ENCODE measurements at places on chromosomes 1 and 21.
A peak's percentile ranks its signal among the peaks of the same experiment; 100 is the strongest.

- no peak for DNase-seq
Measured at GRCh38 chr1:27176323-27176722, 21.4 kb upstream of the SLC9A1 start.

GRCh38 chr1:28291711-28292110 lies 32.4 kb downstream of the SESN2 start:
- DNase-seq: no peak

DNA sequence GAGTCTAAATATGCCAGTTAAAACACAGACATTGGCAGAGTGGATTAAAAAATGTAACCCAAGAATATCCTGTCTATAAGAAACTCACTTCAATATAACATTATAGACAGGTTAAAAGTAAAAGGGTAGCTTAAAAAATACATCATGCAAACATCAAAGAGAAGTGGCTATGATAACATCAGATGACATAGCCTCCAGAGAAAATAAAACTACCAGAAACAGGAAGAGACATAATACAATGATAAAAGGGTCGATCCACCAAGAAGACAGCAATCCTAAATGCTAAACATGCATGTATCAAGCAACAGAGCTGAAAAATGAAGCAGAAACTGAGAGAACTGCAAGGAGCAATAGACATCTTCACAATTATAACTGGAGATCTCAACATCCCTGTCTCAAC lies 190.2 kb upstream of the NR5A2 start:
- DNase-seq: no peak

DNA sequence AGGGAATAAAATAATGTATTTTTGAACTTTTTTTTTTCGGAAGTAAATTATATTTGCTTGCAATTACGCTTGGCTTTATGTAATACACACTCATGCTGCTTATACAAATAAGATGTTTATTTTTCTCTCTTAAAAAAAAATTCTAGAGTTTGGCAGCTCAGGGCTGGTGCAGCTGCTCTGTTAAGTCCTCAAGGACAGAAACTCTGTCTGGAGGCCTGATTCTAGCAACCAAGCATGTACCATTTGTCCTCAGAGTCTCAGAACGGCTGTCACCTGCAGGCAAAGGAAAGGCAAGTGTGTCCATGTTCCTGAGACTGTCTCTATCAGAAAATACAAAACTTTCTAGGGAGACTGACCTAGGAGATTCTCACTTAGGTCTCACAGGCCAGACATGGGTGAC lies 23.2 kb upstream of the CLDN17 start:
- DNase-seq: no peak

DNA sequence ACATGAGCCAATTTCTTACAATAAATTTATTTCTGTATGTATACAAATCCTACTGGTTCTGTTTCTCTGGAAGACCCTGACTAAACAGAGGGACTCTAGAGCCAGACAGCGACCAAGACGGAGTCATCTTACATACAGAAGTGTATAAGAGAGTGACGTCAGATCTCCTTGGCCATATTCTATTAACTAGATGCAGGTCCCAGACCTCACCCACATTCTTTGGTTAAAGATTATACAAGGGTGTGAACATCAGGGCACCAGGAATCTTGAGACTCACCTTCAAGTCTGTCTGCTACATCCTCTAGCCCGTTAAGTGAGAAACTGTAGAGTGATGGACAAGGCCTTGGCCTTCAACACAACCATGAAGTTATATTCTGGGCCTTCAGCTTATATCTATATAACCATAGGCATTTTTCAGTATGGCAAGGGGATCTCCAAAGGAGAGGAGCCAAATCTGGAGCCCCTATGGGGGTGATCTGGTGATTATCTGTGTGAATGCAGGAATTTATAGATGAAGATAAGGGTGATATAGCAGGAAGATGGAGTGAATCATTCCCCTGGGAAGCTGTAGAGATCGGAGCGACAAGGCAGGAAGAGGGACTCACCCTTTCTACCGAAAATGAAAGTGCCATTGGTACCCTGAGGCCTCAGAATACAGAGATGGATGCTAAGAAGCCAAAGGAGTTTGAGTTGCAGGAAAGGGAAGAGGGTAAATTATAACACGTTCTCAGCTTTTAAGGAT lies 83.9 kb downstream of the ADAMTS1 start:
- DNase-seq: no peak

DNA sequence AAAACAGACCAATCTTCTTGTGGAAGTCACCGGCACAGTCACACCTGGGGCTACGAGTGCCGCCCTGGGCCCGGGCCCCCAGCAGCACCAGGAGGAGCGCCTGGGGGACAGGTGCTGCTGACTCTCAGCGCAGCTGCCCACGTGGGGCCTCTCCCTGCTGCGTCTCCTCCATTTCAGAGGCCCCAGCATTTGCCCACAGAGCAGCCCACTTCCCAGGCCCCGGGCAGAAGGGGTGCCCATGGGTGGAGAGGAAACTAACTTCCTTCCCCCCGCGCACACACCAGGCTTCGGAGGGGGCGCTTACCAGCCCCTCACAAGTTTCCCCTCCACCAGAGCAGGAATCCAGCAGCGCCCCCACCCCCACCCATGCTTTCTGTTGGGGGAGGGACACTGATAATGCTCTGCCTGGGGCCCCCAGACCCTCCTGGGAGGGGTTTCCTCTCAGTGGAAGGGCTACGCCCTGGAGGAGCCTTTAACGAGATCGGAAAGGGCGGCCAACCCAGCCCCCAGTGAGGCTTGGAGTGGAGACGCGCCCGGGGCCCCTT lies 440 bp downstream of the TNFRSF25 start:
- no peak for DNase-seq

GRCh38 chr1:224292419-224292818 lies 37.6 kb downstream of the NVL start:
- no peak for DNase-seq

GRCh38 chr21:35697321-35697808 lies 363.0 kb downstream of the SETD4 start:
- no peak for DNase-seq

DNA sequence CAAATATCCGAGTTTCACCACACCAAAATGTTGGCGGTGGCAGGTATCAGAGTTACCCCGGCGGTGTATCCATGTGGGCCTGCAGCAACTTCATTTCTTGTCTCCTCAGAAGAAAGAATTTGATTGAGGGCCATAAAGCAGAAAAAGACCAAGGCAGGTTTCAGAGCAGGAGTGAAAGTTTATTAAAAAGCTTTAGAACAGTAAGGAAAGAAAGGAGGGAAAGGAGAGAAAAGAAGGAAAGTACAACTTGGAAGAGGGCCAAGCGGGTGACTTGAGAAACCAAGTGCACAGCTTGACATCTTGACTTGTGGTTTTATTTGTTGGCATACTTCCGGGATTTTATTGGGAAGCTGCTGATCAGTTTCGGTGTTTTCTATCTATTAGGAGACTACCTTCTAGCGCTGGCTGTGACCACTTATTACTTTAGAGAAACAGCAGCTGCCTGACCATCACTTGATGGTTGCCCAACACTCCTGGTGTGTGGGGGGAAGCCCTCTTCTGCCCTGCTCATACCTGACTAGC lies 75.5 kb upstream of the RAB3GAP2 start:
- no peak for DNase-seq

DNA sequence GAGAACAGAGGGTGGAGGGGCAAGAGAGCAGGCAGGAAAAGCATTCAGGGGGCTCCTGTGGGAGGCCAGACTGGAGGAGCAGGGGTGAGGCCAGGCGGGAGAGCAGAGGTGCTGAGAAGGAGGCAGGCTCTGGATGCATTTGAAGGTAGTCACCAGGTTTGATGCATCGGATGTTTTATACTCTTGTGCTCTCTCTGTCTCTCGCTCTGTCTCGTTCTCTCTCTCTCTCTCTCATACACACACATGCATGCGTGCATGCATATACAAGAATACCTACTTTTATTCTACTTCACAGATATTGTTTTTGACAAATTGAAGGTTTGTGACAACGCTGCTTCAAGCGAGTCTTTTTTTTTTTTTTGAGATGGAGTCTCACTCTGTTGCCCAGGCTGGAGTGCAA lies 15.0 kb upstream of the ITPKB start:
- DNase-seq: no peak

DNA sequence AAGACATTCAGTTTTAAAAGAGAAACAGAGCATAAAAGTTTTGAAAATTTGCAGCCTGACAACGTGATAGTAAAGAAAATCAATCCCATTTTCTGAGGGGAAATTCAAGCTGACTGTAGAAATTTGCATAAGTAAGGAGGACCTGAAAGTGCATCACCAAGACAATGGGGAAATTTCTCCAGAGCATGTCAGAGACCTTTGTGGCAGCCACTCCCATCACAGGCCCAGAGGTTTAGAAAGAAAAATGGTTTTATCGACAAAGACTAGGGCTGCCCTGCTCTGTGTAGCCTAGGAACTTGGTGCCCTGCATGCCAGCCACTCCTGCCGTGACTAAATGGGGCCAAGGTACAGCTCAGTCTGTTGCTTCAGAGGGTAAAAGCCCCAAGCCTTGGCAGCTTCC lies 1640.2 kb upstream of the PRMT6 start:
- no peak for DNase-seq

GRCh38 chr1:43171312-43171875 lies 696 bp downstream of the EBNA1BP2 start:
- no peak for DNase-seq

DNA sequence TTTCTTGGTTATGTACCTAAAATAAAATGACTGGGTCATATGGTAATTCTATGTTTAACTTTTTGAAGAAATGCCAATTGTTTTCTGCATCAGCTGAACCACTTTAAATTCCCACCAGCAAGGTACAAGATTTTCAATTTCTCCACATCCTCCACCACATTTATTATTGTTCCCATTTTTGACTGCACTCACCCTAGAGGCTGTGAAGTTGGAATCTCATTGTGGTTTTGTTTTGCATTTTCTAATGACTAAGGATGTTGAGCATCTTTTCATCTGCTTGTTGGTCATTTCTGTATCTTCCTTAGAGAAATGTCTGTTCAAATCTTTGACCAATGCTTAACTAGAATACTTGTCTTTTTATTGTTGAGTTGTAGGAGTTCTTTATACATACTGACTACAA lies 72.5 kb downstream of the ASTN1 start:
- no peak for DNase-seq

DNA sequence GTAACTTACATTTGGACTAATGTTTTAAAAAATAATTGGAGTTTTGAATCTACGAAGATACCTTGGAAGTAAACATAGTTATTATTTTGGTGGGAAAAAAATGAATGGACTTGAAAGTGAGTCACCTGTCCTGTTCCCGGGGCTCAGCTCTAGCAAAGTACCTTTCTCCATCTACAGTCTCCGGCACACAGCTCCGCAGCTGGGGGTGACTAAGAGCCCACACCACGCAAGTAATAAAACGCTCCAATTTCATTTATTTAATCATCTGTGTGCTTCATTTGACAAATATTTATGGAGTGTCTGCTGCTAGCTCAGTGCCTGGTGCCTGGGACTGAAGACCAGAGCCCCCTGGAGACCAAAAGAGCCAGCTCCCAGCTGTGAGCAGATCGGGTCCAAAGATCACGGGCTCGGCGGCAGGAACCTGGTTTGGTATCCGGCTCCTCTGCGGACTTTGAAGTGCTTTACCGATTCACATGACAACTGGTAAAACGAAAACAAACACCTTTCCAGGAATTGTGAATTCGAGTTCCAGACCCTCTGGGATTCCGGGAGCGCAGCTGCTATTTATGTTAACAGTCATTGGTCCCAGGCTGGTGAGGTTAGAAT lies 1.7 kb upstream of the RIPK4 start:
- DNase-seq: peak; percentile 80

DNA sequence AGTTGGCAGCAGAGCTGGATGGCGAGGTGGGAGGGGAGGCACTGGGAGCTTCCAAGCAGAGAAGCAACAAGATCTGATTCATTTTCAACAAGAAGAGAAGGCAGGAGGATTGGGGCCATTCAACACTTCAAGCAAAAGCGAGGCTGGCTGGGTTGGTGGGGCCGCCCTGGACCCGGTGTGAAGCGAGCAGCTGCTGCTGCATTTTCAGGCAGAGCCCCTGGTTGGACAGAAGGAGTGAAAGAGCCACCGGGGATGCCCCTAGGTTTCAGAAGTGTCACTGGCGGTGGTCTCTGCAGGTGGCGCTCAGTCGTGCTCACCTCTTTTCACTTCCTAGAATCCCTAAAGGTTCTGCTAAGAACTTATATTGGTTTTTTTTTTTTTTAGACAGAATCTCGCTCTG lies 18.0 kb downstream of the SLC2A7 start:
- DNase-seq: no peak

DNA sequence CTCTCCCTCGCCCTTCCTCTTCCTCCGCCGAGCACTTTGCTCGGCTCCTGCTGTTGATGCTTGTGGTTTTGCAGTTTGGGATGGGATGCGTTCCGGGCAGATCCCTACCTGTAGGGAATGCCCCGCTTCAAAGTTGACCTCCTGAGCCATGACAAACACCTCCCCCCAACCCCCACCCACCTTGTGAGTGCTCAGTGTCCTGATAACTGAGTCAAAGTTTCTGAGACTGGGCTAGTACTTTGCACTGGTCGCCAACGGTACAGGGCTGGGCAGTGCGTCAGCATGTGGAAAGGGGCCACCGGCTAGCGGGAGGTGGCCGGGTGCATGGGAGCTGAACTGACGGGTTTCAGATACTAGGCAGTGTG lies 771 bp downstream of the RABGAP1L start:
- DNase-seq: peak; percentile 11

- DNase-seq: no peak
Measured at GRCh38 chr1:232968965-232969364, 18.6 kb downstream of the NTPCR start.

DNA sequence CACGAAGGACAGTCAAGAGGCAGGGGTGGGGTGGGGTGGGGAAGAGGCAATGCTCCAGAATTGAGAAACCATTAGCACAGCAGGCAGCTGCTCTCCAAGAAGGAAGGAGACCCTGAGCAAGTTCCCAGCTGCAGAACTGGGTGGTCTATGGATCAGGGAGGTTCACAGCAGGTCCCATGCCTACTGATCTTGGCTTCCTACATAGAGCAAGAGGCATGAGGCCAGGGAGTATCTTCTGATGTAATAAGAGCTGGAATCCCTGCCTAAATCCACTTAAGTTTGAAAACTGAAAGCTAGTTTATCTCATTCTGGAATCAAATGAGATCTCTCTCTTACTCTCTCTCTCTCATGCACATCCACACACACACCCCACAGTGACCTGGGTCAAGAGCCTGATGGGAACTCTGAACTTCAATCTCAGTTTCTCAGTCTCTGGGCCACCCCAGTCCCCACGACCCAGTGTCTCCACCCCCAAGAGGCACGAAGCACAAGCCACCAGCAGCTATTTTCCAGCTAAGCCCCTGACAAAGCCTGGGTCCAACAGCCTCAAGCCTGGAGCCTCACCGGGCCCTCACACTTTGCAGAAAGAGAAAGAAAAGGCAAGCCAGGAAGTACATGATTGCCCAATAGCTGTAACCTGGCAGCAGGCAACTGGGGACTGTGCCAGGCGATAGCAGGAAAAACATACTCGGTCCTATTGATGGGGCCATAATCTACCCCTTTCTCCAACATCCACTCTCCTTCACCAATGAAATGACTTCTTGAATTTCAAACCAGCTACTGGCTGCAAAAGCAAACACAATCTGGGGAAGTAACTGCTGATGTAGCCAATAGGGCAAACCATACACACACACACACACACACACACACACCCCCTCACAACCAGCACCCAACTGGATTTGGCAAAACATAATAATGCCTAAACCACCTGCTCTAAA lies 2.2 kb downstream of the NUAK2 start:
- DNase-seq: peak; percentile 80

GRCh38 chr21:39518847-39519210 lies 67.1 kb downstream of the SH3BGR start:
- no peak for DNase-seq

All from A549 (cell line).